ENCODE measurements at places on chromosomes 13 and 19.

GRCh38 chr19:11375143-11375948 lies 880 bp downstream of the SWSAP1 start:
- peak; percentile 71 for DNase-seq

- no peak for DNase-seq
Measured at GRCh38 chr19:34502582-34503411, 21.2 kb downstream of the WTIP start.

- peak; percentile 84 for DNase-seq
Measured at GRCh38 chr19:13849991-13850909, 26.7 kb upstream of the NANOS3 start.

DNA sequence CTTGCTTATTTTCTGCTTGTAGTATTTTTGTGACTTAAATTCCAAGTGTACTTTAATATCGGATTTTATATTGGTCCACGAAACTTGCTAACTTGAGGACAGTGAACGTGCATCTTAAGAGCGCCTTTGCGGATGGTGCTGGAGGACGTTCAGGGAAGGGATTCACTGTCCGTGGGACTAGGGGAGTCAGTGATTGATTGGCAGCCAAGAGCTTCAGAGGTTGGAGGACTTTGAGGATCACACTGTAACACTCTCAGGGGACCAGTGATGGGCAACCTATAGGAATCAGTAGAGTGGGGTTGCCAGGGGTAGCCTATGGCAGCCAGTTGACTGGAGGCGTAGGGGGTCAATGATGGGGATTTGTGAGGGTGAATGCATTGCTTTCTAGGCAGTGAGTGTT lies 516 bp downstream of the ZNF175 start:
- no peak for DNase-seq

DNA sequence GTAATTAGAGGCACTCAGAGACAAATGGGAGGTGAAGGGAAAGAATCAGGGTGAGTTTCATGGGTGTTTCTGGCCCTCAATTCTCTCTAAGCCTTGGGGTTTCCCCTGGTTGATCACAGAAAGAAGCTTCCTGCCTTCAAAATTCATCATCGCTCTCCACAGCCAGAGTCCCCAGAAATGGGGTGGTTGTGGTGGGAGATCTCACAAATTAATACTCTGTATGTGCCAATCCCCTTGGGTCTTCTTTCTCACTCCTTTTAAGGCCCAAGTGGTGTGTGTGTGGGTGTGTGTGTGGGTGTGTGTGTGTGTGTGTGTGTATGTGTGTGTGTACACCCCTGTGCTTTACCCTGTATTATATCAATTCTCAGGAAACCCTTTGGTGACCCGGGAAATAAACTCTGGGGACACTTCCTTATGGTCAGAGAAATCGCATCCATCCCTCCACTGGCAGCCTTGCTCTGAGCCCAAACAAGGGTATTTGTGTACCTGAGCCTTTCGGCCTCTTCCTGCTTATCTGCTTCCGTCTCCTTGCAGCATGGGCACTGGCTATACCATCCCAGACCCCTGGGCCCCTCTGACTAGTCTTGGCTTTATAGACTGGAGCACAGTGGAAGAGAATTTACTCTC lies 2.8 kb upstream of the FCGBP start:
- DNase-seq = no peak

GRCh38 chr19:48502350-48503018 lies 9.2 kb downstream of the LMTK3 start:
- no peak for DNase-seq

GRCh38 chr19:14835011-14835410 lies at the start of the genes OR7A5 and OR7C1:
Gene OR7A5, minus strand, starts transcription at chr19:14835185. Its CDS starts 6,944 bp downstream, at chr19:14828241.
Gene OR7C1, minus strand, starts transcription at chr19:14835185. Its CDS starts 35,049 bp downstream, at chr19:14800136.
- no peak for DNase-seq

DNA sequence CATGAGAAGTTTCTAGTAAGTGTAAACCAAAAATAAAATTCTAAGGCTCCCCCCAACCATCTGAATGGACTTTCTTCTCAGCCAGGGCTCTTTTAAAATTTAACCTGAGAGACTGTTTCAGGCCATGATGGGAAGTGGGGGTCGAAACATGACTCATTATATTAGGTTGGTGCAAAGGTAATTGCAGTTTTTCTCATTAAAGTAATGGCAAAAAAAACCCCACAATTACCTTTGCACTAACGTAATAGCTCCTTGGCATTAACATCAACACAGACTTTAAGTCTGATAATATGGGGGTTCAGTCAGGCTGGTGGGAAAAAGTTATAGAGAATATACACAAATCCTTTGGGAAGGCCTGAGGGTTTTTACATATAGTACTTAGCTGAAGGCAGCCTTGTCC lies 9.4 kb upstream of the SPART start:
- no peak for DNase-seq

DNA sequence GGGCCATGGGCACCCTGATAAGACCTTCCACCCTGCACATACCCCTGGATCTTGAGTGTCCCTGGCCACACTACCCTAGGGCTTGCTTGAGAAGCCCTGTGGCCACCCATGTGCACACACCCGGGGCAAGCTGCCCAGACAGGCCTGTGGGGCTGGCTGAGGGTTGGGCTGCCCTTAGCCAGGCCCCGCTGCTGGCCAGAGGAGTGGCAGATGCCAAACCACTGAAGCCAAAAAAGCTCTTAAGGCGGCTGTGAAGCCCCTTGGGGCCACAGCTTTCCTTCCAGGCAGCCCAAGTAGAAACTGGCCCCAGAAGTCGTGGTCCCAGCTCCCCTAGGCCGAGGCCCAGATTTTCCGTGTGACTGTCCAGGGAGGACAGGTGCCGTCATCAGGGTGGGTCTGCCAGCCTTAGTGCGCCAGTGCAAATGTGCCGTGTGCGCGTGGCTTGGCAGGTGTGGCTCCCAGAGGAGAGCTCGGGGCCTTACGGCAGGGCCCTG lies 14.8 kb downstream of the CEBPG start:
- no peak for DNase-seq

GRCh38 chr19:32322541-32322940 lies 22.9 kb upstream of the ZNF507 start:
- no peak for DNase-seq
